GM10248 (cell line): ENCODE measurements at places on chromosomes 13 and 19.
A peak's percentile ranks its signal among the peaks of the same experiment; 100 is the strongest.

- DNase-seq, result no peak
Observed at GRCh38 chr19:53977991-53978731, 13.3 kb upstream of the CACNG6 start.

DNA sequence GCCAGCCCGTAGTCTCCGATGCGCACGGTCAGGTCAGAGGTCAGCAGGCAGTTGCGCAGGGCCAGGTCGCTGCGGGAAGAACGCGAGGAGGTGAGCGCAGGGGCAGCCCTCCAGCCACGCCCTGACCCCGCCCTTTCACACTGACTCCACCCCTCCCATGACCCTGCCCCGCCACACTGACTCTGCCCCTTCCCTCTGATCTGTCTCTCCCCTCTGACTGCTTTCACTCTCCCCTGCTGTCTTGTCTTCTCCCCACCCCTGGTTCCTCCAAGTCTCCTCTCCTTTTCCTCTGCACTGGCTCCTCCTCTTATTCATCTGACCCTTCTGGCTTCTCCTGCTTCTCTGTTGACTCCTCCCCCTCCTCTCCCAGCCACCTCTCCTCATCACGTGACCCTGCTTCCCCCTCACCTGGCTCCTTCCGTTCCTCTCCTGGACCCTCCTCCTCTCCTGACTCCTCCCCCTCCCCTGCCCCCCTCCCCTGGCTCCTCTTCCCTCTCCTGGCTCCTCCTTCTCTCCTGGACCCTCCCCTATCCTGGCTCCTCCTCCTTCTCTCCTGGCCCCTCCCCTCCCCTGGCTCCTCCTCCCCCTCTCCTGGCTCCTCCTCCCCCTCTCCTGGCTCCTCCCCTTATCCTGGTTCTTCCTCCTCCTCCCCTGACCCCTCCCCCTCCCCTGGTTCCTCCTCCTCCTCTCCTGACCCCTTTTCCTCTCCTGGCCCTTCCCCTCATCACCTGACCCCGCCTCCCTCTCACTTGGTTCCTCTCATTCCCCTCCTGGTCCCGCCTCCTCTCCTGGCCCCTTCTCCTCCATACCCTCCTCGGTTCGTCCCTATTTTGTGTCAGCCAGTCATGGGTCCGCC, 9.9 kb downstream of the LMTK3 start:
- peak; percentile 82 for DNase-seq

GRCh38 chr19:17950310-17951156, 16.4 kb upstream of the KCNN1 start:
- no peak for DNase-seq

- DNase-seq, result no peak
Observed at GRCh38 chr13:66305961-66306617, 924.0 kb downstream of the PCDH9 start.

- DNase-seq, result no peak
Observed at GRCh38 chr19:39197808-39198207, 1.0 kb downstream of the NCCRP1 start.

GRCh38 chr19:35119091-35119490, 3.5 kb downstream of the FXYD3 start:
- DNase-seq, result no peak

GRCh38 chr13:30806784-30807183, 71.4 kb downstream of the ALOX5AP start:
- no peak for DNase-seq

GRCh38 chr13:26694609-26695359, 65.8 kb downstream of the GPR12 start:
- DNase-seq, result no peak

DNA sequence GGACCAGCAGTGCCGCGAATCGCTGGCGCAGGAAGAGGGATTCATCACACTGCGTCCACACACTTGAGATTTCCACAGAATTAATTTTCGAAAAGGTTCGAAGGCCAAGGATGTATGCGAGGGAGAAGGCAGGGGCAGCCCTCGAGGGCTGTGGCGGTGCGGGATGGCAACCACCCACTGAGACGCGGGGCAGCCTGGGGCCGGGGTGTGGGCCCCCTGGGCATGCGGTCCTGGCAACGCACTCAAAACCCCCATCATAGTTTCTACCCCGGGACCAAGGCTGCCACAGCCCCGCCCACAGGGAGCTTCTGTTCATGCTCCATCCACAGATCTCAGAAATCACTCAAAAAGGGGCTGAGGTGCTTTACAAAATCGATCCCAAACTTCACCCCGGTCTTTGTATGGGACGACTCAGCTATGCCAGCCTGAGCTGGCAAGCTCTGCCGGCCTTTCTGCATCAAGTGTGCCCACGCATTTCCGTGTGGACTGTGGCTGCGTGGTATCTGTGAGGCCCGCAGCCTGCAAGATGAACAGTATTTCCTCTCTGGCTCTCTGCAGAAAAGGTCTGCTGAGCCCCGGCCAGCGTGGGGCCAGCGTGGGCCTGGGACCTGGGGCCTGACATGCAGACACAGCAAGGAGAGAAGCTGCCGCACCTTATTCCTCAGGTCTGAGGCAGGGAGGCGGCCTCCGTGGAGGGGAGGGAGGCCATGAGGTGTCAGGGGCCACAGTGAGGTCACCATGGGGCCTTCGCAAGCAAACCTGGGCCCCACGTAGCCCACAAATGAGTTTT, 19.2 kb downstream of the ZNF787 start:
- no peak for DNase-seq

- DNase-seq, result no peak
Observed at GRCh38 chr19:44055870-44056269, 4.0 kb downstream of the ZNF223 start.

DNA sequence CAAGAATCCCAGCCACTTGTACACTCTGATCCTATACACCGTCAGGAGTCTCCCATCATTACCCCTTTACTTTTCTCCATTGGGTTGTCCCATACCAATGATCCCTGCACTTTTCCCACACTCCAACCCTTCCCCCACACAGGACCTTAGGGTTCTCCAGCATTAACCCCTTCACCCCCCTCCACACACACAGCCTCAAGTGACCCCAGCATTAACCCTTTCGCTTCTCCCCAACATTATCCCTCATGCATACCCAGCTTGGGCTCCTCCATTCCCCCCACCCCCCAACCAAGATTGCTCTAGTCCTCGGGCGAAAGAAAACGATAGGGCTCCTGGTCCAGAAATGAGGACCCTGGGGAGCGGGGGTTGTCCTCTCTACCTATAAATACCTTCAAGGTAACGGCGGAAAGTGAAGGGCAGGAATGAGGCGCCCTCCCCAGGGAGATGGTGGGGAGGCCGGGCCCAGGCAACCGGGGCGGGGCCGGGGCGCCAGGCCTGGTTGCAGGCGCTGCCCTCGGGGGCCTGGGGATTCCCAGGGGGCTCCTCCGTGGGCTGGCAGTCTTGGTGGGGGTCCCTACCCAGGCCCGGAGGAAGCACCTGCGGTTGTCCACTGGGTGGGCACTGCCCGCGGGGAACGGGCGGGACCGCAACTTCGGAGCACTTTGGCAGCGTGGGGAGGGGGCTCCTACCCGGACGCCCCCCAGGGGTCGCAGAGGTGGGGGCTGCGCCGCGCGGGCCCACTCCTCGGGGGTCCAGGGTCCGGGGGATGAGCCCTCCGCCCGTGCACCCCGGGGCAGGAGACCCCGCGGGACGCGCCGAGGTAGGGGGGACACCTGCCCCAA, 757 bp downstream of the WIZ start:
- DNase-seq, result peak; percentile 57

DNA sequence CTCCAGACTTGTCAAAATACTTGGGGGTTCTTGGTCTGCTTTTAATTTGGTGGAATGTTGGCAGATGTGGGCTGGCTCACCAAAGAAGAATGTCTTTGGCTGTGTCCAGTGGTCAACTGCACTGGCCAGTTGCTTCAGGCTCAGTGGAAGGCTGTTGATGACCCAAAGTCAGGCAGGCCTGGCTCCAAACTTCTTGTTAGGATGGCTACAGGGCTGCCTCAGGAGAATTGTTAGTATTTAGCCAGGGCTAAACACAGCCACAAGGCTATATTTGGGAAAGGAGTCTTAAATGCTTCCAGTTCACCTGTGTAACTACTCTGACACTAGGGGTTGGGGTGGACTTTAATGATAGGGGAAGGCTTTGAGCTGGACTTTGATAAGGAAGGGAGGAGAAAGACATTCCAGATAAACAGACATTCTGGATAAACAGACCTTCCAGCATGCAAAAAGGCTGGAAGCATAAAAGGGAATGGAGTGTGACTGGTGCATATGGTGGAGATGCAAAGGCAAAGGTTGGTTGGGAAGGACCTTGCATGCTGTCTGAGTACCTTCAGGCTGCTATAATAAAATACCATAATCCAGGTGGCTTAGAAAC, 116.8 kb downstream of the FOXO1 start:
- no peak for DNase-seq
